Activated naive CD8-positive, alpha-beta T cell treated with anti-CD3 and anti-CD28 coated beads, Interleukin-2, amount 50 U/mL, for 24 hours (primary cell): ENCODE measurements at places on chromosomes 4 and X.
A peak's percentile ranks its signal among the peaks of the same experiment; 100 is the strongest.

- DNase-seq = peak; percentile 52
These were observed at the start of gene TADA2B for GRCh38 chr4:7043284-7044136. TSS of gene TADA2B (plus strand) at chr4:7043372. CDS start at chr4:7043580, 208 bp downstream.

GRCh38 chr4:40856840-40857362, 107.1 kb downstream of the NSUN7 start:
- DNase-seq = peak; percentile 71

GRCh38 chrX:103831342-103831802, 685 bp downstream of the RAB9B start:
- no peak for DNase-seq

DNA sequence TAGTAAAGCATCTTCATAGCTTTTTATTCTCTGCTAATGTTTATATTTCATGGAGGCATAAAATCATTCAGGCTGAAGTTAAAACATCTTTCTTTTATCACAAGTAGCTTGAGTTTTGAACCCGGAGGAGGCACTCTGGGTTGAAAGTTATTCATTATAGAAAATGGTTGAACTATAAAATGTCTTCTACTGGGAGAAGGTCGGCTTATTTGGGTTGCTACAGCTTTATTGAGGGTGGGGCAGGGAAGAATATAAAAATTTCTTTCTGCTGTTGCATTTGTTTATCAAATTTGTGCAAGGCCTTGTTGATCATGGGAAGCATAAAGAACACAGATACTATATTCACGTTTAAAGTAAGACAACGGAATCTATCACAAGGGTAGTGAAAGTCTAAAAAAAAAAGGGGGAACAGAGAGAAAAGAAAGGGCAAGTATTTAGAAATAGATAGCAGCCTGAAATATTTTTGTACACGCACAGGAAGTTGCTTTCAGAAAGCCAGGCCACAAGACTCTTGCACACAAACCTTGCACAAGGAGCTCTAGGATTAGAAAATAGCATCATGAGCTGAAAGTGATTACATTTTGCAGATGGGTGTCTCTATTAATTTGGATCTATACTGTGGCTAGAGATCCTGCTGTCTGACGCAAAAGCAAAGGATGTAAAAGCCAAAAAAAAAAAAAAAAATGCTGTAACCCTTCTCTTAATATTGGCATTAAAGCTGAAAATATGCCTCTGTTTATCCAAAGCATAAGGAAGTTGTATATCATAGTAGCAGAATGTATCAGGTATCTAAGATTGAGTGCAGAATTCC, 37.2 kb upstream of the FAM9C start:
- no peak for DNase-seq

GRCh38 chr4:126405369-126405982, 1090.7 kb downstream of the FAT4 start:
- no peak for DNase-seq

GRCh38 chrX:151828439-151829080, 84.1 kb upstream of the MAGEA4 start:
- DNase-seq = no peak

GRCh38 chrX:136635235-136635634, 12.7 kb upstream of the CD40LG start:
- no peak for DNase-seq

DNA sequence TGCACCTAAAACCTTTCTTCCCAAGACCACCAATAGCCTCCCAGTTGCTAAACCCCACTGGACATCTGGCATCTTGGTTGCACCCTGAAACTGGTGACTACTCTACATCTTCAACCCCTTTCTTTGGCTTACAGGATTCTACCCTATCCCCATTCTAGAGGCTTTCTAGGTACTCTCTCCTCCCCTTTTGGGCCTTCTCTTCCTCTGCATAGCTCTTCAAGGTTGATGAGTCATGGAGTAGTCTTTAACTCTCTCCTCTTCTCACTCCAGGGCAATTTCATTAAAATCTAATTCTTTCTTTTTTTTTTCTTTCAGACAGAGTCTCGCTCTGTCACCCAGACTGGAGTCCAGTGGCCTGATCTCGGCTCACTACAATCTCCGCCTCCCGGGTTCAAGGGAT, 16.8 kb downstream of the APOO start:
- no peak for DNase-seq

DNA sequence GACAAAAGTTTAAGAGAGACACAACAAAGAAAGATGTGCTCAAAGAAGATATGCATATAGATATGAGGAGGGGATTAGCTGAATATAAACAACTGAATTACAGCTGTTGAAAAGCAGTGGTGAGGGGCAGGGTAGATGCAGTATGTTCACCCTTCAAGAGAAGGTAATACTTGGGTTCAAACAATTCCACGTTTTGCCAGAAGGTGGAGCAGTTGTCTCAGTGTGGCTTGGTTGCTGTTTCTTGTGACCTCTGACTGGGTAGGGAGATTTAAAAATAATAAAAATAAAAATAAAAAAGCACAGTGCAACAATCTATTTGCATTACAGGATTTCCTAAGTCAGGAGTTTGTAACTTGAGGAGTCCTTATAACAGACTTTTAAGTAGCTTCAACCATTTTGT, 23.3 kb downstream of the PHOX2B start:
- no peak for DNase-seq

GRCh38 chr4:88352062-88352740, 26.5 kb upstream of the HERC6 start:
- no peak for DNase-seq

DNA sequence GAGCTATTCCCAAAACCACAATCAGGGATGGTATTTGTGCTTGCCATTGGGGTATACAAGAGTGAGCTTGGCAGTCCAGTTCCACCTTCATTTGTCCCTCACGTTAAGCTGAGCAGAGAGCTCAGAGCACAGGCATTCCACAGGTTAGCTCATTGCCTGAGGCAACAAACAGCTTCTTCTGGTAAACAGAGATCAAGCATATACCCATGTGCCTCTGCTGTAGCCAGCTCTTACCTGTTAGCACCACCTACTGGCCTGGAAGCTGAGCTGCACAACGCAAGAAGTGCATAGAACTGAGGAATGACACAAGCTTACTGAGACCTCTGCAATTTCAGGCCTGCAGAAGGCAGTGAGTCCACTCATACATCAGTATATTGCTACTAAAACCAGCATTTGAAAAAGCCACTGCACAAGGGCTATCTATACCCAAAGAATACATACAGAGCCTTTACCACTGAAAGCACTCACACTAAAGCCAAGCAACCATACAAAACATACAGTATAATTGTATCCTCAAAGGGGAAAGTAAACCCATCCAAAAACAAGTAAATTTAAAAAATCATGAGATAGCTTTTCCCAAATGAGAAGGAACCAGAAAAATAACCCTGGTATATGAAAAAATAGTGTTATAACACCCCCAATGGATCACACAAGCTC, 258.3 kb upstream of the GABRA2 start:
- no peak for DNase-seq
